Hematopoietic multipotent progenitor cell treated with erythropoietin and hydrocortisone succinate and interleukin-3 and kit ligand, for 8 days (in vitro differentiated cells): ENCODE measurements at places on chromosomes 7 and 10.

- DNase-seq: no peak
Measured at GRCh38 chr10:23331567-23332301, 12.9 kb downstream of the C10orf67 start.

DNA sequence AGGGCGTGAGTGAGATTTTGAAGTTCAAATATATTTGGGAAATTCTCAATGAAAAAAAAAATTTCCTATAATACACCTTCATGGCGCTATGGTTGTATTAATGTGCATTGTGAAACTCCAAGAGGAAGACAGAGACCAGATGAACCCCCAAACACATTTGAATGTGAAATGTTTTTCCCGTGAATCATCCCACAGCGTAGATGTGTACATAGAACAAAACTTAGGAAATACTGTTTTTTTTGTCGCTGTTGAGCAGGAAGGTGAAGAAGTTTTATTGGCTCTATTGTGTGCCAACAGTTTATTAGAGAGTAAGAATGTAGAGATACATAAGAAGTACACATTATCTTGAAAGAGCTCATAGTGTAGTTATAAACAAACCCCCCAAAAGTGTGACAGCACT lies 134.0 kb downstream of the KCND2 start:
- no peak for DNase-seq

DNA sequence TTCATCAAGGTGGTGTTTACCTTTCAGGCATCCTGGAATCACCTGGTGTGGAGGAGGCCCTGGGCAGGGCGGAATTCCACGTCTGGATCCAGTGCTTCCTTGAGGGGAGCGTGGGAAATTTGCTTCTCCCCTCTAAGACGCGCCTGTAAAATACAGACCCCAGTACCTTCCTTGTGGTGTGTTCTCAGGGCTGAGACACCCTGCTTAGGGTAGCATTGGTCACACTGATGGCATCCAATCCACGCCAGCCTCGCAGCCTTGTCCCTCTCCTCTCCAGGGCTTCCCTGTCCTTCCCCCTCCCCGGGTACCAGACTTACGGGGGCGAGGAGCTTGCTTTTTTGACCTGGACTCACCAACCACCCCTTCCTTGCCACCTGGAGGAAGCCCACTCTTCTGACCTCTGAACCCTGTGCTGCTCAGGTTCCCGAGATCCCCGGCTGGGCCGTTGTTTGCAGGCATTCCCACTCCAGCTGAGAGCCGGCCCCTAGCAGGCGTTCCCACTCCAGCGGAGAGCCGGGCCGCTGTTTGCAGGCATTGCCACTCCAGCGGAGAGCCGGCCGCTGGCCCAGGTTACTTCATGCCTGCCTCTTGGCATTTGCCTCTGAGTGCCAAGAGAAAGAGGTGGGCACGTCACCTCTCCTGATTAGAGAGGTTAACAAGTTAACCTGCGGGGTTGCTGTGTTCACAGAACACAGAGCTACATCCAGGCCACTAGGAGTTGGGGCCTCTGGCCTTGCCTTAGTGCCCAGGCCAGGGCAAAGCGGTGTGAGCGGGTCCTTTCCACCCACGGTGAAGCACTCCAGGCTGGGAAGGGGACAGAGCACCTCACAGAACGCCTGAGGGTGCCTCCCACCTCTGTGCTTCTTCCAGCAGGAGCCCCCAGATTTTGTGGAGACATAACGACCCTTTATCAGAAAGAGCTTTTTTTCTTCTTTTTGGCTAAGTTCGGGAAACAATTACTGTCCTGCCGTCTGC lies 254.0 kb upstream of the PPP2R2D start:
- no peak for DNase-seq

DNA sequence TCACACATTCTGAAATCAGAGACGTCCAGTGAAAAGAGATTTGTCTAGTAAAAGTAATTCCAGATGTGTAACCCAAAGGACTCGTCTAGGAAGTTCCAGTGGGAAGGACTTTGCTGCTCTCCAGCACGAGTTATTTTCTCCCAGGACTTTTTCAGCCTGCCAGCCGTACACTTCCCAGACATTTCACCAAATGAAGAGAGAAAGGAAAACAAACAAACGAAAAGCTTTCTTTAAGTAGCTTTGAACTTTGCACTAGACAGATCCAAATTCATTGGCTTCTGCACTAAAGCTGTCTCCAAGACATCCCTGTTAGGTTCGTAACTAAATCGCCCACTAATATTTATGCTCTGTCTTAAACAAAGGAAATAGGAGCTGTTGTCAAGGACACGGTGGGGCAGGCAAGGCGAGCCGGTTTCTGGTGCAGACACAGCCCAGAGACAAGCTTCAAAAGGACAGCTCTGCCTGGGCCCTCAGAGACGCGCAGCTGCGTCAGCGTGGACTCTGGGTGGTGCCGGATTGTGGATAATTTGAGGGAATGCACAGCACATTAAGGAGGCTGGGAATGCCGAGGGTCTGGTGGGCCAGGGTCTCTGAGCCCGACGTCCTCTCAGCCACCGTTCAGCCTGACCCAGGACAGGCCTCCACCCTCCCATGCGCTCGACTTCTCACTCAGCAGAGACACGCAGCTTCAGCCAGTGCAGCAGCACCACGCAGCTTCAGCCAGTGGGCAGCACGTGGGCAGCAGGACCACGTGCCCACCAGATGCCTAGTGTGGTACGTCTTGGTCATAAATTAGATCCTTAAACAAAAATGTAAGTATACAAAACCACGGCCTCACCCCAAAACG lies 64.1 kb upstream of the INSIG1 start:
- no peak for DNase-seq

DNA sequence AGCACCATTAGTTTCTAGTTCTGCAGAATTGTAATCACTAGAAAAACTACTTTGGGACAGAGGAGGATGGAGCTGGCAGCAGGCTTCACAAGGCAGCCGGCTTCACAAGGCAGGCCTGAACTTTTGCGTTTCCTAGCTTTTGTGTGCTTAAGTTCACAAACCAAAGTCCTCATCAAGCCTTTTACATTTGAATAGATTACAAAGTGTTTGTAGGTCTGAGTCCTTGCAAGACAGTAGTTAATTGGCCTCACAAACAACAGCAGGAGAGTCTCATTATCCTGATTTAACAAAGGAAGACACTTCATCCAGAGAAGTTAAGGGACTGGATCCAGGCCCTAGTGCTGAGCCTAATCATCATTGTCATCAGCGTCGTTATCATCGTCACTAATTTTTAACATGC lies 147.8 kb upstream of the AUTS2 start:
- no peak for DNase-seq

DNA sequence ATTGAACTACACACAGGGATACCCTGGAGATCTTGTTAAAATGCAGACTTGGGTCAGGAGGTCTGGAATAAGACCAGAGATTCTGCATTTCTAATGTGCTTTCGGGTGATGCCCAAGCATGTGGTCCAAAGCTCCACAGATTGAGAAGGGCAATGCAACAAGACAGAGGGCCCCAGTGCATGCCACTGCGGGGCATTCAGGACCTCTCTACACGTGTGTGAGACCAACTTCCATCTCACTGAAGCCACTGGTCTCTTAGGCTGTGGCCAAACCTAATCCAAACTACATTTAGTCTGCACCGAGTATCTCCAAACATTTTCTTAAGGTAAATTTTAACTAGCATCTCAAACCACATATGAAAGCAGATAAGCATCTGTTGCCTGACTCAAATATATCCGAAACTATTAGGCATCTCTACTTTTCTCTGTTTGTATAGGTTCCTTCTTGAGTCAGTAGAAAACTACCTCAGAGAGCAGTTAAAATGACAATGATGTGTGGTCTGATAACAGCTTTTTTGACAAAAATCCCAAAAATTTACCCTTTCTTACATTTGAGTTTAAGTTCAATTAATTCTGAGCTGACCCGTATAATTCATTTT lies 107.5 kb downstream of the ELMO1 start:
- DNase-seq: peak; percentile 20

DNA sequence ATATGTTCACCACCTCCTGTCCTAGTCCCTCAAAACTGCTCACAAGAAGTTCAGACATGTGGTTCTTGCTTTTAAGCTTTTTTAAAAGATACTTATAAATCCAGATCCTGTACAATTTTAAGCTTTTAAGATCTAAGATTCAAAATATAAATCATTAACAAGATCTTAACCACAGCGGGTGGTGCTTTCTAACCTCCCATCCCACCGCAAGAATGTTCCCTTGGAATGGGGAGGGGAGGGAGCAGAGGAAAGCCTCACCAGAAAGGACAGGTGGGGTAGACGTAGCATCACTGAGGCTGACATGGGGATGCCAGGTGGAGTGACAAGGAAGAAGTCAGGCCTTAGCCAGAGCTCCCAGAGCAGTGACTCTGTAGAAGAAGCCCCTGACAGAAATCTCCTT lies 133.5 kb downstream of the C1GALT1 start:
- no peak for DNase-seq

DNA sequence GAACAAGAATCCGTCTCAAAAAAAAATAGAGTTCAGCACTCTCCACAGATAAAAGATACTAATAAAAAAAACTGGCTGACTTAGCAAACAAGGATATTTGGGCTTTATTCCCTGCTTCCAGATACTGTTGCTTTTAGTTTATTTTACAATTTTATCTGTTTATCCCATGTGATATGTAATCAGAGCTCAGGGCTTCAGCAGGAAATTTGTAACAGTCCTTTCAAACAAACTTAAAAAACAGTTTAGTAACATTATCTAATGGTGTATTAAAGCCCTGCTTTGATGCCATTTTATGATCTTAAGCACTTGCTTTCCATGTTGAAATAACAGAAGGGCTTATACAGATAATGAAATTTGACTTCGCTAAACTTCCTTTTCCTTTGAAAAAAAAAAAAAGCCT lies 28.1 kb downstream of the DCLRE1A start:
- no peak for DNase-seq

DNA sequence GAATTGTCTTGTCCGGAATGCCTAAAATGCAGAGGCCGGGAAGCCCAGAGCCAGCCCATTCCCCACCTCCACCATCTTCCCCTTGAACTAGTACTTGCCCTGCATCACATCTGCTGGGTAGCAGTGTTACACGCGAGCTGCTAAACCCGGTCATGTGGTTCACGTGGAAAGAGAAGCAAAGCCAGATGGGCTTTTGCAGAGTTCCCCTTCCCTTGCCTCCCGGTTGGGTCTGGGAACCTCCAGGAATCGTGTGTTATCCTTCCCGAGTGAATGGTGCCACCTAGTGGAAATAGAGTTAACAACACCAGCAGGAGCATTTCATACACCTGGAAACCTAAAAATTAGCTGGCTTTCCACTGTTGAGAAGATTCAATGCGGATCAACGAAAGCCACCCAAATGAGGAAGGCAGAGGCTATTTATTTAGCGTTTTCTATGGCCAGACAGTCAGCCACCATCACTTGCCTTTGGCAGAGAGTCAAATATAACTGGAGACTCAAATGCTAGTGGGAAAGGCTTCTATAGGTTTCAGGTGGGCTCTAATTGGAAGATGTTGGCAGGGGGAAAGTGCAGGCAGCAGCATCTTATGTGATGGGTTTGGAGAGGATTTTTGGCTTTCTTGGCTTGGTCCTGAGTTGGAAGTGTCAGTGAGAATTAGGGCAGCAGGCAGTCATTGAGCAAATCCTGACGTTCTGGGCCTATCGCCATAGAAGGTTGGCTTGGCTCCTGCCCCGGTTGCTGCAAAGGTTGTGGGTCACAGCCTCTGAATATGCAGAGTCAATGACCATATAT lies 12.9 kb upstream of the DENND2A start:
- DNase-seq: peak; percentile 60

GRCh38 chr7:72336382-72336631 lies 75.8 kb downstream of the CALN1 start:
- no peak for DNase-seq

GRCh38 chr10:127157506-127158200 lies 38.7 kb downstream of the INSYN2A start:
- no peak for DNase-seq

- no peak for DNase-seq
Measured at GRCh38 chr10:51029172-51029641, 45.1 kb upstream of the PRKG1 start.

GRCh38 chr10:6108631-6109443 lies 20.0 kb downstream of the RBM17 start:
- DNase-seq: peak; percentile 66

GRCh38 chr10:76729841-76730487 lies 907.6 kb downstream of the KCNMA1 start:
- DNase-seq: no peak
